ENCODE measurements at places on chromosomes 6 and 20. TPM values are rescaled to one million over a fixed set of nuclear protein-coding genes. Genes with fewer than 3 reads are reported as not detected.

- DNase-seq, result no peak
Observed at GRCh38 chr6:31485055-31485454, 12.9 kb upstream of the MICB start.

GRCh38 chr6:2351807-2352431 is 106.5 kb upstream of the GMDS start:
- no peak for DNase-seq

DNA sequence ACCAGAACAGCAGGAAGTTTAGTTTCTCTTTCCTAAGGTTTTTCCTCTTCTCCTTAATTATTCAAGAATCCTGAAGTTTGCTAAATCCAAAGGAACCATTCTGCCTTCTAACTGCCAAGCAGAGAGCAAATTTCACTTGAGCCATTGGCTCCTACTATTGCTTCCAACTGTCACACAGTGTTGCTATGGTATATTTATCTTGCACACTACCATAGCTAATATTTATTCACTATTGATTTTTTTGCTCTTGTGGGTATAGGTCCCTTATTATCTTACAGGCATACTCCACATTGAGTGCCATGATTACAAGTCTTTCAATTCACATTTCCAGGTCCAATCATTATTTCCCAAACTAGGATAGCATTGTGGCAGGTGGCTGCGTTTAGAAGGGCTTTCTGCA is 266.7 kb upstream of the FLRT3 start:
- no peak for DNase-seq

- no peak for DNase-seq
Observed at GRCh38 chr6:52180787-52181558, 5.2 kb upstream of the IL17A start.

- no peak for DNase-seq
Observed at GRCh38 chr6:134458857-134459657, 141.1 kb upstream of the SGK1 start.

DNA sequence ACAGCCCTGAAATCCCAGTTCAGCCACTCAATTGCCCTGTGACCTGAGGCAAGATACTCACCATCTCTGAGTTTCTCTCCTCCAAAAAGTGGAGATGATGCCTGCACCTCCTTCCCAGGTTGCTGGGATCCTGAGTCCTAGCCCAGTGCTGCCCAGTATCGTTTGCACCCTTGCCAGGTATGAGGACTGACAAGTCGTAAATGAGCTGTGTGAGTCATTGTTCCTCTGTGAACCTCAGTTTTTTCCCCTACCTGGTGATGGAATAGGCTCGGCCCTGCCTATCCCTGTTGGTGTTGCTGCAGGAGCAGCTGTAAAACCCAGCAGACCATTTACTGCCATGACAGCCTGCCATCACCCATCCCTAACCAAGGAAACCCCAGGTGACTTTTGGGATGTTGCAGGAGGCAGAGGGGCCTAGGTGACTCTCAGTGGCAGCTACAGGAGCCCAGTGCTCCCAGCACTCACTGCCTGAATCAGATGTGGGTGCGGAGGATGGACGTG is 229.3 kb downstream of the SYNDIG1 start:
- DNase-seq, result no peak

DNA sequence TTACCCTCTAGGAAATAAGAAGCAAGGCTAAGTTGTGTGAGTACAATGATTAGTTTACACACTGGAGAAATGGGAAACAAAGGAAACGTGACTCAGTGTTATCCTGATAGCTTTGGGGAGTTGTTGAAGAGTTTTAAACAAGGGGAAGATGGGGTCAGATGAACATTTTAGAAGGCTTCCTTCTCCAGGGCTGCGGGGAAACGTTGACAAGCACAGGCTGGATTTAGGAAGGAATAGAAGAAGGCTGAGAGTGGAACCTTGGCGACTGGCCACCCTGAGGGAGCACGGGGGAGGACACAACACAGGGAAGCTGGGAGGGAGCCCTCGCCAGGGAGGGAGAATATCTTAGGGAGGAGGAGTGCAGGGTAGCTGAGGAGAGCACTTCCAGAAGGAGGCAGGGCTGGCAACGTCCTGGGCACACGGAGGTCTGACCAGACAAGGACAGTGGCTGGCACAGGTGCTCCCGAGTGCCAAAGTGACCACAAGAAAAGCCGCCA is 134.7 kb downstream of the AIG1 start:
- DNase-seq, result no peak

GRCh38 chr20:21571841-21572690 is 58.2 kb upstream of the NKX2-2 start:
- no peak for DNase-seq

DNA sequence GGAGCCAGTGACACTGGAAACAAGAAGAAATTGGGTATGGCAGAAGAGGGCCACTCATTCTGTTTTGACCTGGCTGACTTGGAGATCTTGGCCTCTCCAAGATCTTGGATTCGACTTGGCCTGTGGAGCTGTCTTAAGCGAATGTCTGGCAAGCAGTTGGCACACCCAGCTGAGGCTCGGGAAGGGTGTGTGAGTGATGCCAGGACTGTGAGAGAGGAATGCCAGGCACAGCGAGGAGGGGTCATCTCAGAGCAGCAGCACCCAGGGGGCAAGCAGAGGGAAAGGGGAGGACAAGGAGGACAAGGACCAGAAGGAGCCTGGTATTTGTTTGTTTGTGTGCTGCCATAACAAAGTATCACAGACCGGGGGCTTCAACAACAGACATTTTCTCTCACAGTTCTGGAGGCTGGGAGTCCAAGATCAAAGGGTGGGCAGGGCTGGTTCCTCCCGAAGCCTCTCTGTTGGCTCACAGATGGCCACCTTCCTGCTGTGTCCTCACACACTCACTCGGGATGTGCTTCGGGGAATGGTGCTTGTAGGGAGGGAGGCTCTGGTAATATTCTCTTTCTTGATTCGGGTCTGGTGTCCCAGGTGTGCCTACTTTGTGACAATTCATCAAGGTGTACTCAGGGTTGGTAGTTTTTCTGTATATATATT is 33.0 kb downstream of the RPP40 start:
- no peak for DNase-seq

CCN6 gene
- not detected for total RNA-seq

DEFB124 gene
- total RNA-seq, result not detected

DNA sequence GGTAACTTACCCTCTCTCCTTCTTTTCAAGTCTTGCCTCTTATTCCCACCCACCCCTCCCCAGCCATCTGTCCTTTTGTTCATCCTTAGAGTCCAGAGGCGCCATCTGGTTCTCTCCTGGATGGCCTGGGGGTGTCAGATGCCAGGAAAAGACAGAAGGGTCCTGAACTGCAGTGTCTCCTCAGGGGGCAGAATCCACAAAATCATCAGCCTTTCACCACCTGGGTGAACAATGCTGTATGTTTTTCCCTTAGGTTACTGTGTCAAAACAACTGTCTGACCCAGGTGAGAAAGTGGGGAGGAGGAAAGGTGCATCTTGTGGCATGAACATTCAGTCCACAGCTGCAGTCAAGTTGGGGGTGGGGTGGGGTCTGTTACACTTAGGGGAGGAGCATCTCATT is 47.9 kb upstream of the FYN start:
- DNase-seq, result no peak

- no peak for DNase-seq
Observed at GRCh38 chr6:108535114-108535742, 25.5 kb upstream of the FOXO3 start.

DNA sequence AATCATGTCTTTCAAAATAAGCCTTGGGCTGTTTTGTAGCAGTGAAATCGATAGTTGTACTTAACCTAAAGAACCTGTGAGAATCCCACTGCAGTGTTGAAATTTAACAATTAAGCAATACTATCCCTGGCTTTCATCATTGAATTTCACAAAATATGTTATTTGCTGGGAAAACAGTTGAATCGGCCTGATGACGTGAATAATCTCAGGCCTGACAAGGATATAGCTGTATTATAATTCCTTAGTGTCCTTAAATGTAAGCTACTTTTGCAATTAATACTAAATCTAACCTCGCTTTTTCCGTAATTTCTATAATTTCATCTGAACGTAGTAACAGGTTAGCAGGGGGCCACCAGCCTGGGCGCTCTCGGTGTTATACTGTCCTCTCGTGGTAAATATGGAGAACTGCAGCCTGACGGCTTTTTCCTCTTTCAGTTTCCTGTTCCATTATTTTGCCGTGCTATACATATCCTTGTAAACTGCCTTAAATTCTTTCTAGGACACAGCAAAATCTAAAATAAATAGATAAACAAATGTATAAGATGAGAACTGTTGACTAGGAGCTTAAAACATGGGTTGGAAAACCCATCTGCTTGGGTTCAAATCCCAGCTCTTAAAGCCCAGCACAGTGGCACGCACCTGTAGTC is 24.0 kb downstream of the MTFR2 start:
- DNase-seq, result peak; percentile 59

FAM83C gene
- not detected for total RNA-seq

ENTPD6 gene
- 96.1 TPM for total RNA-seq

GRCh38 chr6:336159-337114 is 44.1 kb downstream of the DUSP22 start:
- no peak for DNase-seq

GRCh38 chr6:122494665-122495272 is 23.2 kb upstream of the SERINC1 start:
- DNase-seq, result no peak

GRCh38 chr6:158835616-158836221 is 16.6 kb upstream of the EZR start:
- no peak for DNase-seq

GRCh38 chr6:44126320-44127149 is 717 bp downstream of the MRPL14 start:
- peak; percentile 68 for DNase-seq

TFAP2A gene
- total RNA-seq, result 1.8 TPM

DNA sequence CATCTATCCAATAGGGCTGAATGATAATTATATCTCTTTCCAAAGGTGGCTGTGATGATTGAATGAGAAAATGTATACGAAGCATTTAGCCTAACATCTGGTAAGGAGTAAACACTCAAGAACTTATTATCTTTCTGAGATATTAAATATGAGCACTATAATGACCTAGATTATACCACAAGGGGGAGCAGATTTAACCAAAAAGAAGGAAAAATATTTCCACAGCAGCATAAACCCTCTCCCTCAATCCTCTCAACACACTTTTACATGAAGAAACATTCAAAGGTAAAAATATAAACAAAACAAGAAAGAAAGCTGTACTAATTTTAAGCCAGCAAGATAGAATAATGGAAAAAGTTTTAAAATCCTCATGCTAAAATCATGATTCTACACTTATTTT is 68.4 kb downstream of the SHPRH start:
- DNase-seq, result no peak

DNA sequence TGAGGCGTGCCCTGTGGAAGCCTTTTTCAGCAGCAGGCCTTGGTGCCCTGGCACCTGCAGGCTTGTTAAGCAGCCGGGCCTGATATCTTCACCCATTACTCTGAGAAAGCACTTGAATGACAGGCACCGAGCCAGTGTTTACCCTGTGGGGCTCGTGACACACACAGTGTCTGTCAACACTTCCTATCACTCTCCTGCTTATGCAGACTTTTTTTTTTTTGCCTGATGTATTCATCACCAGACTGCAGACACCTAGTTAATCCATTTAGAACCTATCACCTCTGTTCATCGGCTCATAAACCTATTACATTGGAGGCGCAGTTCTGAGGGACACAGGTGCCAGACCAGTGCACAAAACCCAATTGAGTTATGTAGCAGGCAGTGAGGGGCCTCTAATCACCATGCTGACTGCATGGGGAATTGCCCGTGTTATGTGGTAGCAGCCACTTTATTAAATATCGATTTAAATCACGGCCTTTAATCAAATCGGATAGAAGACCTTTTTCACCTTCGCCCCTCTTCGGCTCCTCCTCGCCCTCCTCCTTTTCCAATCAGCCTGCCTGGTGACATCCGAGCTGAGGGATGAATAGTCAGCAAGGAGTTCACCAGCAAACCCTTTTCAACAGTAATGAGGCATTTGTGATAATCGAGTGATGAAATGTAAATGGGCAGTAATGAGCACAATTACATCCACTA is 962.9 kb upstream of the SLC35B3 start:
- DNase-seq, result peak; percentile 10

DNA sequence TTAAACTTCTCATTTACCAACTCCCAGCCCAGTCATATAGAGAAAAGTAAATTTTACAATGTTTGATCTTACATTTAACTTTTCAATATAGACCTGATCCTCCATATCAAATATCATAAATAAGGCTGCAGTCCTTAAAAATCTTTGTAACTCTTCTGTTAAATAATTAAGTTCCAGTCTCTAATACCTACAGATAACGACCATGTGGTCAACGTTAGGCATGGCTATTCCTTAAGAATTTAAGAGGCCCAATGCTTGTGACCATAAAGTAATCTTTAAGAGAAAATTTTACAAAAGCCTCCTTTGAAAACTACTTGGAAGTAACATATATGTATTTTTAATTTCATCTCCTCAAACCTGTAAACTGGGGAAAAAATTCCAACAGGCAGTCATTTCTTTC is 1.6 kb downstream of the FBXO5 start:
- no peak for DNase-seq

DNA sequence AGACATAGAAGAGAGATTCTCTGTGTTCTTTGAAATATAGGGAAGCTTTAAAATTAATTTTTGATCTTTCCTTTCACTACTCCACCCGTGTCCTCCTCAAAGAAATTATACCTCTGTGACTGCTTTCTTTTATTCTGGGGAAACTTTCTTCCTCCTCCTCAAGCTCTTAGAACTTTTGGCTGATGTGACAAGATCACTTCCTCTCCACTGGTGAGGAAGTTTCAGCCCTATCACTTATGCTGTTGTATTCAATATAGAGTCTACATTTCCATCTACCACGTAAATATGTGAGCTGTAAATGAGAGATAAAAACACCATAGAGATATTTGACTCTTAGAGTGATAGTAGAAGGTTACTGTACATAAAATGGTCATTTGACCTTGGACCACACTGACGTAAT is 141.9 kb upstream of the SASH1 start:
- DNase-seq, result no peak

GRCh38 chr20:35773154-35773751 is 1.4 kb downstream of the PHF20 start:
- no peak for DNase-seq

DNA sequence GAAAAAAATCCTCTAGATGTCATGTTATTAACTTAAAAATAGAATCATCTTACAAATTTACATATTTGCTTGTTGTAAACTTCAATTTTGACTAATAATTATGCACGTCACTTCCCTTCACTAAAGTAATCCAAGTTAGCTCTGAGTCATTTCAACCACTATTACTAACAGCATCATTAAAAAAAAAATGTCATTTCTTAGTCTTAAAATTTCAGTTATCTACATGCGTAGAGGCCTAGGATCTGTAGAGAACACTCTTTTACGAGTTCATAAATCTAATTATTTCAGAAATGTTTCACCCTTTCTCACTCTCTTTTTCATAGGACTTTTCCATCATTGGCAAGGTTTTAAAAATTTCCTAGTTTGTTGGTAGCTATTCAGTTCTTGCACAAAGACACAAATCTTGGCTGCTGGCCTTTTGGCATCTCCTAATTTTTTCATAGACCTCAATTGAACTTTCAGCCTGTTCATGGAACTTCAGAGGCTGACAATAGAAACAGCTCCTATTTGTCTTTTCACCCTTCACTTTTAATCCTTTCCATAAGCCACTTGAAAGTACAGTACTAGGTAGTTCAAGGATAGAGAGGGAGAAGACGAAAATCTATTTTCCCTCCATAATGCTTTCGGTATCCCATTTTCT is 61.5 kb downstream of the OGFRL1 start:
- peak; percentile 36 for DNase-seq

IL17A gene
- total RNA-seq, result not detected

GRCh38 chr20:50895111-50895830 is 36.0 kb downstream of the ADNP start:
- no peak for DNase-seq

HLA-DQB2 gene
- total RNA-seq, result not detected

HLA-DRB1 gene
- total RNA-seq, result not detected

GRCh38 chr6:26057899-26058298 is 29.3 kb upstream of the HFE start:
- DNase-seq, result no peak
